Left cardiac atrium (tissue), 4 donors: ENCODE measurements at places on chromosomes 4 and X. TPM values are rescaled to one million over a fixed set of nuclear protein-coding genes. Genes with fewer than 3 reads are reported as not detected.
A peak's percentile ranks its signal among the peaks of the same experiment; 100 is the strongest.

DNA sequence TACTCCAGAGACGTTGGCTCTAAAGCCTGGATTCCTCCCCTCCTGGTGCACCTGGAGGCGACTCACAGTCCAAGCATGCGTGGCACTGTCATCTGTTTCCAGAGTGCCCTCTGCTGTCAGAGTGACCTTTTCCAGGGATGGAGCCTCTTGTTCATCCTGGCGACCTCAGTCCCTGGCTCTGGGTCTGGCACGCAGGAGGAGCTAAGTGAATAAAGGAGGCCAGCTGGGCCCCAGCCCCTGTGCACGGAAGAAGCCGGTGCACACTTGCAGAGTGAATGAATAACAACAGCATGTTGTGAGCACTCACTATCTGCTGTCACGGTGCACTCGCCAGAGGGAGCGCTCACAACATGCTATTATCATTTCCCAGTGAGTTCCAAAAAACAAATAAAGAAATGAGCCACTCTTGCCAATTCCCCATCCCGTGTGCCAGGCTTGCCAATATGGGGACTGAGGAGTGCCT is 27.8 kb upstream of the PSAPL1 start:
- no peak for DNase-seq

The F8 gene
- total RNA-seq = 53.6 TPM

GRCh38 chr4:103996637-103997036 is 276.9 kb upstream of the TACR3 start:
- peak; percentile 19 for DNase-seq

DNA sequence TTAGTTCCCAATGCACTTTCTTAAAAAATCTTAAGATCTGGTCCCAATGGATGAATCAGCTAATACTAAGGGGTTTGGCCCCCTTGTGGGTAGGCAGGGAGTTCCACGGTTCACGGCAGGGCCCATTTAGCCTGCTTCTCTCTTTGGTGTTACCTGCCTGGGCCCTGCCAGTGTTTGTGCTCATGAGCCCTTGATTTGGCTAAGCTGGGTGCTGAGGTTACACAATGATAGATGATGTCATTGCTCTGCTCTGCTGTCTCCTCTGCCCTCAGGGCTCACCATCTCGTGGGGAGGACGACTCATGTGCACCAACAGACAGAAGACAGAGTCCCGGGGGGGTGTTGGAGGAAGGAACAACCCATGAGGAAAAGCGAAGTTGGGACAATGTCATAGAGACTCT is 24.4 kb downstream of the RTL5 start:
- no peak for DNase-seq

DNA sequence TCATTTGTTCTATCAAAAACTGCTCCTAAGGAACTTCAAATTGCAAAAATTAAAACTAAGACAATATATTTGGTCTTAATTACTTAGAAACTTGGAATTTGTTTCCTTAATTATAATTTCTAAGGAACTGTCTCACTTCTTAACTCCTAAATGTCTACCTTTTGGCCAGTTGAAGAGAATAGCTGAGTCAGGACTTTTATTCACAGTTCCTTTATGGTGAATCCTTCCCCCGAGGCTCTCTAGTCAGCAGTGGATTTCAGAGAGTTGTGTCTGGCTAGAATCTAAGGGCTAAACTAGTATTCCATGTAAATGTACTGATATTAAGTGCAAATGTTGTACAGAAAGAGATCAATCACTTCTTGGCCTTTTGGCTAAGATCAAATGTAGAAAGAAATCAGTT is 69.3 kb downstream of the AMMECR1 start:
- DNase-seq = no peak

- DNase-seq = peak; percentile 27
These were observed 1.2 kb downstream of the BCORL1 start for GRCh38 chrX:129983575-129984110.

The PF4V1 gene
- not detected for total RNA-seq

GRCh38 chr4:17060230-17060629 is 161.8 kb upstream of the LDB2 start:
- no peak for DNase-seq

DNA sequence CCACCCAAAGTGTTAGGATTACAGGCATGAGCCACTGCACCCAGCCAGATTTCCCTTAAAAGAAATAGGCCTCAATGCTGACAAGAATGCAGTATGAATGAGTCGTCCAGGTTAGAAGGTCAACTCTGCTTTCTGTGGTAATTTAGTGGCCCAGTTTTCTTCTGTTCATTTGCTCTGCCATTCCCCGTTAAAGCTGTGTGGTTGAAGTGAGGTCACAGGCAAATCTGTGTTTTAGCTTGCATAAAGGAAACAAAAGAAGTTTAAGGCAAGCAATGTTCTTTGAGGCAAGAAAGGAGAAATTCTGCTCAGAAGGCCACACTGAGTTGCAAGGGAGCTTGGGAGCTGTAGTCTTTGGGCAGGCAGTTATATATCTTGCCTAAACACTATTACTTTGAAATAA is 176.8 kb downstream of the LARP7 start:
- no peak for DNase-seq

DNA sequence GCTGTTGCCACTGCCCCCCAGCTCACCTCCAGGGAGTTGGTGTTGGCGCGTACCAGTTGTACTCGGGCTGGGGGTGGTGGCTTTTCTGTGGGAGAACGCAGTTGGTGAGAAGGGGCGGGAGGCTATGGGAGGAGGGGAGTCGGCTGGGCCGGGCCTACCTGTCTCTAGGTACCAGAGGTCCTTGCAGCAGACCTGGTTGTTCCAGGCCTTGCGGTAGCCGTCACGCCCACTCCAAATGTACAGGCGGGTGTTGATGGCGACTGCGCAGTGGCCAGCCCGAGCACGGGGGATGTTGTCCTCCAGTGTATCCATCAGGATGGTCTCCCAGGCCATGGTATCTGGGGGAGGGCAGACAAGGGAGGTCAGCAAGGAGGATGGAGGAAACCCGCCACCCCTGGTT is 11.5 kb downstream of the HCFC1 start:
- no peak for DNase-seq

- DNase-seq = no peak
These were observed 565.8 kb upstream of the SPANXN1 start for GRCh38 chrX:144681501-144681900.

The MAML3 gene
- total RNA-seq = 3.0 TPM

The PNMA5 gene
- 0.06 TPM for total RNA-seq

DNA sequence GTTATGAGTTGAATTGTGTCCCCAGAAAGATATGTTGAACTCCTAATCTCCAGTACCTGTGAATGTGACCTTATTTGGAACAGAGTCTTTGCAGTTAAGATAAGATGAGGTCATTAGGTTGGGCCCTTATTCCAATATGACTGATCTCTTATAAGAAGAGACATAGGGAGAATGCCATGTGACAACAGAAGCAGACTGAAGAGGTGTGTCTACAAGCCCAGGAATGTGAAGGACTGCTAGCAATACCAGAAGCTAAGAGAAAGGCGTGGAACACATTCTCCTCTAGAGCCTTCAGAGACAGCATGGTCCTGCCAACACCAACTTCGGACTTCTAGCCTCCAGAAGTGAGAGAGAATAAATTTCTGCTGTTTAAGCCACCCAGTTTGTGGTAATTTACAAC is 22.5 kb upstream of the USP27X start:
- DNase-seq = no peak

The TEX13D gene
- total RNA-seq = not detected

DNA sequence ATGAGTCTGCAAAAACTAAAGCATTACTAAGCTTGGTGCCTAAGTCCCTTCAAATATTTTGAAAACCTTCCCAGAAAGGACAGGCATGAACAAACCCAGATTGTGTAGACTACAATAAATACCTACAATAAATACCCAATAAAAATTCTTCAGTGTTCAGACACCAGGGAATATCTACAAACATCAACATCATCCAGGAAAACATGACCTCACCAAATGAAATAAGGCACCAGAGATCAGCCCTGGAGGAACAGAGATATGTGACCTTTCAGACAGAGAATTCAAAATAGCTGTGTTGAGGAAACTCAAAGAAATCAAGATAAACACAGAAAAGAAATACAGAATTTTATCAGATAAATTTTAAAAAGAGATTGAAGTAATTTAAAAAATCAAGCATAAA is 57.8 kb upstream of the NLRP2B start:
- no peak for DNase-seq

The AMTN gene
- not detected for total RNA-seq

DNA sequence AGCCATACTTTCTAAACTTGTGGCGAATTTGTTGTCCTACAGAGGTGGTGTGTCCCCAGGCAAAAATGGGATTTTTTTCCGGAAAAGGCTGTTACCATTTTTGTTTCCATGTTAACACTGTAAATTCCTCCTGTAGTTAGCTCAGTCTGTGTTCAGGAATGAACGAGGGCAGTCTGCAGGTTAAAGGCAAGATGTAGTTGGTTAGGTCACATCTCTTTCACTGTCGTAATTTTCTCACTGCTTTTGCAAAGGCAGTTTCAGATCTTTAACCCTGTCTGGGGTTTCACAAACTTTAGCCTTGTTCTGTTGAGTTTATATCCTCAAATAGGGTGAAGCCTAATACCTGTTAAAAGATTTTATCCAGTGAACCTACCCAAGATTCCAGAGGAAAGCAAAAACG is 50.5 kb upstream of the PUDP start:
- no peak for DNase-seq

The XAGE1A gene
- not detected for total RNA-seq

- no peak for DNase-seq
These were observed 19.5 kb downstream of the ZAR1 start for GRCh38 chr4:48509543-48509942.

The TASL gene
- total RNA-seq = 0.55 TPM

- DNase-seq = no peak
These were observed 93.0 kb downstream of the TSPAN7 start for GRCh38 chrX:38654302-38654701.

- no peak for DNase-seq
These were observed 68.7 kb downstream of the APBB2 start for GRCh38 chr4:41145571-41146078.

DNA sequence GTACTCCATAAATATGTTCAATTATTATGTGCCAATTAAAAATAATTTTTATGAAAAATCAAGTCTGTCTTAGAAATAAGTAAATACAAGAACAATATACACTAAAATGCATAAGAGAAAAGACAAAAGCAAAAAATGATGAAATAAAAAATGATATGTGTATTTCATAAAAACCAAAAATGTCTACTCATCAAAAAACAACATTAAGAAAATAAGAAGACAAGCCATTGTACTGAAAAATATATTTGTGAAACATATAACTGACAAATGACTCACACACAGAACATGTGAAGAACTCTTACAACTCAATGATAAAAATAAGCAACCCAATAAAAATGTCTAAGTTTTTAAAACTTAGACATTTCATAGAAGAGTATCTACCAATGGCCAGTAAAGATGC is 34.1 kb upstream of the ENOX2 start:
- DNase-seq = no peak

- no peak for DNase-seq
These were observed 87.9 kb downstream of the STK32B start for GRCh38 chr4:5139141-5139540.

DNA sequence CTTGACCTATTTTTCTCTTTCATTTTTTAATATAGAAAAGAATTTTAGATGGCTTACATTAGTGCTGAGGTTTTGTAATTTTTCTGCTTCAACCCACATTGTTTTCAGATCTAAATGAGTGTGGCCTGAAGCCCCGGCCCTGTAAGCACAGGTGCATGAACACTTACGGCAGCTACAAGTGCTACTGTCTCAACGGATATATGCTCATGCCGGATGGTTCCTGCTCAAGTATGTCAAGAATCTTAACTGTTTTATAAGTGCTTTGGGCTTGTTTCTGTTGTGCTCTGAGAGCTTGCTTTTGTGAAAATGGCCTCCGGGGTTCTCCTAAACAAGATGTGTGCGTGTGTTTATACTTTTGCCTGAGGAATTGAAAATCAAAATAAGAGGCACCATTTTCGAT is 41.6 kb downstream of the NPNT start:
- DNase-seq = no peak

DNA sequence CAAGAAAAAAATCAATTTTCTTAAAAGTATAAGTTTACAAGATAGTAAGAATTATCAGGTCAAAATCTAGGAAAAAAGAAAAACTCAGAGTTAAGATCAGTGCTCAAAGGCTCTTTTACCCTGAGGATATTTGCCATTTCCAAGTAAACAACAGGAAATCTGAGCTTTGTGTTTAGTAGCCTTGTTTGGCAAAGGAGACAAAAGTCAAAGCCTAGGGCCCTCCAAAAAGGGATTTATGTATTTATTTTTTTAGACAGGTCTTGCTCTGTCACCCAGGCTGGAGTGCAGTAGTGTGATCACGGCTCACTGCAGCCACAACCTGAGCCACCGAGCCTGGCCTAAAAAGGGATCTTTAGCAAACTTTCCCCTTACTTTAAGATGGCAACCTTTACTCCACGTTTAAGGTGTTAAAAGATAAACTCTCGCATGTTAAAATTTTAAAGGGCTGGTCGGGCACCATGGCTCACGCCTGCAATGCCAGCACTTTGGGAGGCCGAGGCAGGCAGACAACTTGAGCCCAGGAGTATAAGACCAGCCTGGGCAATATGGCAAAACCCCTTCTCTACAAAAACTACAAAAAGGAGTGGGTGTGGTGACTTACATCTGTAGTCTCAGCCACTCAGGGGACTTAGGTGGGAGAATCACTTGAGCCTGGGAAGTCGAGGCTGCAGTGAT is 21.3 kb upstream of the OPHN1 start:
- no peak for DNase-seq

DNA sequence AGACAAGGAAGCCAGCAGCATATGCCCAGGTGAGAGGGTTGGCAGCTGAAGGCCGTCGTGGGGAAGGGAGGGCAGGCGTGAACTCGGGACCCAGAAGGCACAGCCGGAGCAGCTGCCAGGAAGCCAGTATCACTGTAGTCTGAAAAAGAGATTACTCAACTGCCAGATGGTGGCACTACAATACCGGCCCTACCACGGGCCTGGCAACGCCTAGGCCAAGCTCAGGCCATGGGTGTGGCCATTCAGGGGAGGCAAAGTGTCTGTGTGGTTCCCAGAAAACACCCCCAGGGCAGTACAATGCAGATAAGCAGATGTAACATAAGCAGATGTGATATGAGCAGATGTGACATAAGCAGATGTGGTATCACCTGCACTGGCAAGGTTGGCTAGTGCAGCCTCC is 236.0 kb downstream of the AFAP1 start:
- no peak for DNase-seq

DNA sequence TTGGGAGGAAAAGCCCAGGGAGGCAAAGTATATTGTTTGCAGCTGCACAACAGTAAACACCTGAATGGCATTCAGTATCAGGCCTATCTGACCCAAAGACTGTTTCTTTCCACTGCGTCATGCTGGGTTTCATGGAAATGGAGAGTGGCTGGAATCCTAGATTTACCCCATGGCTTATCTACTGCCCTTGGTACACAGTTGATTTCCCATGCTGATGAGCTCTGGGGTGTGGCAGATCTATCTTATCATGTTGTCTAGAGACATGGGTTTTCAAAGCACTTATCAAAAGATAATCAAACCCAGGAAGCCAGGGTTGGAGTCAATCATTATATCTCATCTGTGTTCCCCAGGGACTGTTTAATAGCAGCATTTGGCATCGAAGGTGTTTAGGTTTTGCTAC is 72.1 kb downstream of the CLNK start:
- DNase-seq = no peak

GRCh38 chr4:98305576-98305975 is 44.4 kb downstream of the RAP1GDS1 start:
- no peak for DNase-seq
